ENCODE measurements at places on chromosomes 2 and 18.

- DNase-seq = no peak
Measured at GRCh38 chr18:62784966-62785413, 69.6 kb downstream of the PHLPP1 start.

GRCh38 chr2:183995632-183996031 is 602.7 kb upstream of the ZNF804A start:
- DNase-seq = peak; percentile 2

DNA sequence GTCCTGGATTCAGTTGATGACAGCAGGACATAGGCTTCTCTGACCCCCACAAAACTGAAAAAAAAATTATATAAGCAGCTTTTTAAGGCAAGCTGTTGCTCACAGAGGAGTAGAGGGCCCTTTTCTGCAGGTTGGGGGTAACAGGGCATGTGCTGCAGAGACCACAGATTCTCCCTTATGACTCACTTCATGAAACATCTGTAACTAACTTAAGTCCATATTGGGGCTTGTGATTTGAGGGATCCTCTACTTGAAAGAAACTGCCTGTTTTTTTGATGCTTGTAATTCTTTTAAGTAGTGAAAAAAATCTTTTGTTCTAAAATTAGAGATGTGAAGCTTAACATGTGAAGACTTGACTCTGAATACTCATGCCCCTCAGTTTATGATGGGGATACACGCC is 33.4 kb downstream of the XRCC5 start:
- DNase-seq = no peak

GRCh38 chr2:240248721-240249422 is 108.4 kb upstream of the OTOS start:
- no peak for DNase-seq

GRCh38 chr18:2683055-2683454 is 27.5 kb downstream of the SMCHD1 start:
- no peak for DNase-seq

DNA sequence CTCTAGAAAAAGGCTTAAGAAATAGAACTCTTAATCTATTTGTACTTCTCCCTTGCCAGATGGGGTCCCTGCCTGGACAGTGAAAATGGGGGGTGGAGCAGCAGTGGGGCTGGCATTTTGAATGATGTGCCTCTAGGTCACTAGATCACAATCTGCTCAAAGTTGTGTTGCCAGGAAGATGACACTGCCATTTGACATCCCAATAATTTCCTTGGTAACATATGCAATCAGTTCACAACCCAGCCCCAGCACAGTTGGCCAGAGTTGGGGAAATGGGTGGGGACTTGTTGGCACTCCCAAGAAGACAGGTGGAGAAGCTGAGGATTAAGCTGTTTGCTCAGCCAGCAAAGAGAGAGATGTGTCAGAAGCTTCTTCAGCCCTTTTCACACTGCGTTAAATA is 558.3 kb upstream of the KLHL29 start:
- DNase-seq = no peak

- no peak for DNase-seq
Measured at GRCh38 chr2:76314271-76315020, 603.7 kb upstream of the GCFC2 start.

DNA sequence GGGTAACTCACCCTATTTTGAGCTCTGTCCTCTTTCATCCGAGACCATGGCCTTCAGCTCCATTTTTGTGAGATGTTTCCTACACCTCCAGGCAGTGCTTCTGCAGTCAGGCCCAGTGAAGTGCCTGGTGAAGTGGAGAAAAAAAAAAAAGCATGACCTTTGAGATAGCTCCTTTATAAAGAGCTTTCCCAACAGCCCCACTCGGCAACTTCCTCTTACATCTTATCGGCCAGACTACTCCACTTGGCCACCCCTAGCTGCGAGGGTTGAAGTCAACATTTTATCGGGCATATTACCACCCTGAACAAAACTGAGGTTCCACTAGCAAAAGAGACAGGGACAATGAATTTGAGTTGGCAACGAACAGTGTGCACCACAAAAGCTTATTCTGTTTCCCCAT is 124.8 kb upstream of the RNF152 start:
- DNase-seq = peak; percentile 17

GRCh38 chr2:168915441-168916330 is 14.6 kb downstream of the G6PC2 start:
- DNase-seq = no peak

DNA sequence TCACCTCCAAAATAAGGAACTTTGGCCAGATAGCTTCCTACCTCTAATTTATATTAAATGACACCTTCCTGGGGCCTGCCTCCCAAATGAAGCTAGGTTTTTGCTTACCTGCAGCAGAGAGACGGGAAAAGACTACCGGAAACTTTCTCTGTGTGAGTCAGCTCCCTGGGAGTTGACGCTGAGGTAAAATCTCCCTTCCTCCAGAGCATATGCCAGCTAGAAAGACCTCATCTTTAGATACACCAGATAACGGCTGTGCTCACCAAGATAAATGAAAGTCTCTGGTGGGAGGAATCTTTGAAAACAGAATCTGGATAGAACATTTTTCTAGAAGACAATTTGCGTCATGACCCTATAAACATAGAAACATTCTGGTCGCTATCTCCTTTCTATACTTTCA is 99.7 kb upstream of the RFX8 start:
- DNase-seq = no peak

DNA sequence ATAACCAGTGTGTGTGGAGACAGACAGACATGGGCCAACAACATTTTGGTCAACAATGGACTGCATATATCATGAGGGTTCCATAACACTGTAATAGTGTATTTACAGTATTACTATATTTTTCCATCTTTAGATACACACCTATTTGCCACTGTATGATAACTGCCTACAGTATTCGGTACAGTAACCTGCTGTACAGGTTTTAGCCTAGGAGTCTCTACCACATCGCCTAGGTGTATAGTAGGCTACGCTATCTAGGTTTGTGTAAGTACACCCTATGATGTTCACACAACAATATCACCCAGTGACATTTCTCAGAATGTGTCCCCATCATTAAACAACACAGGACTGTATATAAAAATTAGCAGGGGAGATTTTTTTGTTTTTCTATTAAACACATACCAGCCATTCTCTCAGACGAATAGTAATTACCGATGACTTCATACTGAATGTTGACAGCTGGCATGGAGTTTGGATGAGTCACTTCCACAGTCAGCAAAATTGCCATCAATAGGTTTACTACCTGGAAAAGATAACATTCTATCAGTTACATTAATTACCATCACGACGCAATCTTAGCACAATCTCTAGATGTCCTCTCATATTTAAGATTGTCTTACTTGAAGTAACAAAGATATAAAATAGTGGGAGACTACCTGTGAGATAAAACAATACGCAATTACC is 10.8 kb downstream of the LAPTM4A start:
- DNase-seq = peak; percentile 25

GRCh38 chr2:9753665-9754531 is 89.4 kb upstream of the TAF1B start:
- DNase-seq = no peak

GRCh38 chr2:77387324-77387723 is 134.9 kb downstream of the LRRTM4 start:
- DNase-seq = peak; percentile 11

DNA sequence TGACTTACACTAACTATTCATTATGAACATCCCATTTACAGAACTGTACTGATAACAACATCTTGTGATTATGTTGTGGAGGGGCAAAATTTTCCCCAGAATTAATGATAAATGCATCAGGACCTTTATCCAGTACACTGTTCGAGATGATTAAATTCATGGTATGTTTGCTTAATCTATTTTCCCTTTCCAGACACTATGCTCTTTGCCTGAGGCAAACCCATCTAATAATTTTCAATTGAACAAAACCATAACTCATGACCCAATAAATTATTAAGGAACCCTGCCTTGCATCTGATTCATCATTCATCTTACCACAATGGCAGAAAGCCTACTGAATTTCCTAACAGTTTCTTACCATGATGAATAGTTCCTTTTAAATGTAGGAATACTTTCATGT is 385.0 kb downstream of the DSEL start:
- DNase-seq = no peak

GRCh38 chr18:34600874-34601656 is 109.0 kb upstream of the DTNA start:
- no peak for DNase-seq

- no peak for DNase-seq
Measured at GRCh38 chr2:237350597-237350996, 63.4 kb downstream of the COL6A3 start.

DNA sequence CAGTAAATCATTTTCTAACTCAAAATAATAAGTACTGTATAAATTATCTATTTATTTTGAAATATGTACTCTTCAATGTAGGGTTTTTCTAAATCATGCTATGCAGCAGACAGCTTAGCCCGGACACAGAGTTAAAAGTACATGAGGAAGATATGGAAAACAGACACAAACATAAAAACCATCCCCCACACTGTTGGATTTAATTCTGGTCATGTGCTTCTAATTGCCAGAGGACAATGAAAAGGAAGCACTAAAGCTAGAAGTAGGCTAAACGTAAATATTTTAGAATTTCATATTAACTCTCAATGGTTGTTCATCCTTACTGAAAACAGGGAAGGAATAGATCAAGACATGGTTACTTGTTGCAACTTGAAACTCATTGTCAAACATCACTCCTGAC is 420.7 kb downstream of the ERBB4 start:
- no peak for DNase-seq

DNA sequence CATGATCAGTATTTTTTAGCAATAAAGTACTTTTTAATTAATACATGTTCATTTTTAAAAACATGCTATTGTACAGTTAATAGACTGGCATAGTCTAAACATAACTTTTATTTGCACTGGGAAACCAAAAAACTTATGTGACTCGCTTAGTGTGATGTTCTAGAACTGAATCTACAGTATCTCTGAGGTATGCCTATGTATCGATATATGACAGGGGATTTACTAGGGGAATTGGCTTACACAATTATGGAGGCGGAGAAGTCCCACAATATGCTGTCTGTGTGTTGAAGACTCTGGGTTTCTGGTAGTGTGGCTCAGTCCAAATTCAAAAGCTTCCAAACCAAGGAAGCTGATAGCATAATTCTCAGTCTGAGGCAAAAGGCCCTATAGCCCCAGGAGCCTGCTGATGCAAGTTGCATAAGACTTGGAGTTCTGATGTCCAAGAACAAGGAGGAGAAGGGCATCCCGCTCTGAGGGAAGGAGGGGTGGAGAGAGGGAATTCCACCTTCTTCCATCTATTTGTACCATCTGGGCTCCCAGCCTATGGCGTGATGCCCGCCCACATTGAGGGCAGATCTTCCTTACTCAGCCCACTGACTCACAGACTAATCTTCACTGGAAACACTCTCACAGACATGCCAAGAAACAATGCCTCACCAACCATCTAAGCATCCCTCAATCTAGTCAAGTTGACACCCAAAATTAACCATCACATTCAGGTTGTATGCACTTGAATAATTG is 27.5 kb downstream of the ZNF638 start:
- DNase-seq = peak; percentile 62

- DNase-seq = no peak
Measured at GRCh38 chr2:154827286-154827685, 128.8 kb downstream of the KCNJ3 start.

- peak; percentile 45 for DNase-seq
Measured at GRCh38 chr18:33210575-33211189, 229.8 kb downstream of the CCDC178 start.

DNA sequence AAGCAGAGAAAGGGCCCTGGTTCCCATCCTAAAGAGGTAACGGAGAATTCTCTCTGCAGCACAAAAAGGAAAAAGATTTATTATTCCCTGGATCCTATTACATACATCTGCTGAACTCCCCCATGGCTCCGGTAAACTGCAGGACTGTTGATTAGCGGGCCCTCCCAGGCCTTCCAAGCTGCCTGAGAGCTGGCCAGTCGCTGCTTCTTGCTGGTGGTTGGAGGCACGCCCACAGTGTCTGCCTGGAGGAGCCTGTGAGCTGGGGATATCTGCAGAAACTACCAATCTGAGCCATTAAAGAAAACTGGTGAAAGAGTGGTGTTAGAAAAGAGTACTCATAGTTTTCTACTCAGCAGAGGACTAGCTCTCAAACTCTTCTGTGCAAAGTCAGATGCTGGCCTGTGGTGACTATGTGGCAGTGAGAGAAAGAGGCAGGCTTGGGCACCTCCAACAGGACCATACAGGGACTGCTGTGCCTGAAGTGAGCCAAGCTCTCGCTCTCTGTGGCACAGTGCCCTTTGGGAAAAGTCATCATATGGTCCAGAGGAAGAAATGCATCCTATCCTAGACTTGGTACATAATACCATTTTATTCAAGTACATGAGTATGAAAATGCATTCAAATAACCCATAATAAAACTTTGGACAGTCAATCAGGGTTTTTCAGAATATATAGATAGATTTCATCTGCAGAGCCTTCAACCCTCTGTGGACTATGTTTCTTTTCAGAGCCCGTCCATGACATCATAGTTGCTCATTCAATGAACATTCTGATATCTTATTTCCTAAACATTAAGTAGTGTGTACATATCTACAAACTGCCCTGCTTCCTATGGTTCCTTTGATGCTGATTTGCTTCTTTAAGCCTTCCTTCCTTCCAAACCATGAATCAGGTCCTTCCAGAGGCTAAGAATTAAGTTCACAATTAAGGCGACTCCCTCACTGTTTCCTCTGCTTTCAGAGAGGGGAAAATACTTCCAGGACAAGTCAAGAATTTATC is 242.0 kb upstream of the LYPD1 start:
- DNase-seq = peak; percentile 72

- DNase-seq = no peak
Measured at GRCh38 chr18:52342456-52342855, 2.5 kb downstream of the DCC start.

GRCh38 chr2:28543316-28544035 is 47.6 kb downstream of the PLB1 start:
- peak; percentile 53 for DNase-seq

GRCh38 chr2:137333386-137334165 is 568.2 kb downstream of the THSD7B start:
- DNase-seq = no peak

GRCh38 chr2:218010140-218010983 is 7.6 kb upstream of the TNS1 start:
- DNase-seq = peak; percentile 66

DNA sequence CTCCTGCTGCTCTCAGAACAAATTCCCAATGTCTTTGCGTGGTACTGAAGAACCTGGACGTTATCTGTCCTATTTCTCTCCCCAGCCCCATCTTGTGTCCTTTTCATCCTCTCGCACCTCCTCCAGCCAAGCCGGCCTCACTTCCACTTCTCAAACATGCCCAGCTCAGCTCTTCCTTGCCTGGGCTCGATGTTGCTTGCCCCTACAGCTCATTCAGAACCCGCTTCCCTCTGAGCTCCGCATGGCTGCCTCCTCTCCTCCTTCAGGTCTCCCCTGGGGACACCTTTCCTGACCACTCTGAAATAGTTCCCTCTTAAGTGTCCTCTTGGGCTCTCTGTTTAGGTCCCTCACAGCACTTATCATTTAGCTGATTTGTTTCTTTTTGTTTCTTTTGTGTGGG is 6.7 kb upstream of the SMARCAL1 start:
- no peak for DNase-seq

GRCh38 chr2:96618596-96619283 is 19.4 kb downstream of the KANSL3 start:
- DNase-seq = no peak
